ENCODE measurements at places on chromosomes 5 and 9. TPM values are rescaled to one million over a fixed set of nuclear protein-coding genes. Genes with fewer than 3 reads are reported as not detected.

Gene TARS1
- 96.9 TPM for total RNA-seq

Gene SGCD
- 7.0 TPM for total RNA-seq

Gene DMRT3
- not detected for total RNA-seq

Gene PRDM9
- not detected for total RNA-seq

Gene PCDH1
- 7.4 TPM for total RNA-seq

Data from epithelial cell of alveolus of lung (primary cell).